ENCODE measurements at places on chromosomes 11 and 22.
A peak's percentile ranks its signal among the peaks of the same experiment; 100 is the strongest.

DNA sequence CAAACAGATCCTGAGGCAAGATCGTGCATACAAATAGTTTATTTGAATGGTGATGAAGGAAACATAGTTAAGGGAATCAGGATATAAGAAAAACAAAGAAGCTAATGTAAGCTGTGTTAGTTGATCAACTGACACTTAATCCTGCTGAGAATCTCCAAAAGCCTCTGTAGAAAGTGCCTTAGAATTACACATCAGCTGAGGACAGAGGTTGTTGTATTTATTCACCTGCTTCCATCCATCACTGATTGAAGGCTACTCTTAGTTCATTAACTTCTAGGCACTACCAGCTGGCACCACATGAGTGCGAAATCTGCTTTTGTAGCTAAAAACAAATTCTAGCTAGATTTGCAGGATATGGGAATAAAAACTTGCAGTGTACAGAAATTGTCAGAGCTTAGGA, 1082.0 kb upstream of the CNTN5 start:
- no peak for DNase-seq

DNA sequence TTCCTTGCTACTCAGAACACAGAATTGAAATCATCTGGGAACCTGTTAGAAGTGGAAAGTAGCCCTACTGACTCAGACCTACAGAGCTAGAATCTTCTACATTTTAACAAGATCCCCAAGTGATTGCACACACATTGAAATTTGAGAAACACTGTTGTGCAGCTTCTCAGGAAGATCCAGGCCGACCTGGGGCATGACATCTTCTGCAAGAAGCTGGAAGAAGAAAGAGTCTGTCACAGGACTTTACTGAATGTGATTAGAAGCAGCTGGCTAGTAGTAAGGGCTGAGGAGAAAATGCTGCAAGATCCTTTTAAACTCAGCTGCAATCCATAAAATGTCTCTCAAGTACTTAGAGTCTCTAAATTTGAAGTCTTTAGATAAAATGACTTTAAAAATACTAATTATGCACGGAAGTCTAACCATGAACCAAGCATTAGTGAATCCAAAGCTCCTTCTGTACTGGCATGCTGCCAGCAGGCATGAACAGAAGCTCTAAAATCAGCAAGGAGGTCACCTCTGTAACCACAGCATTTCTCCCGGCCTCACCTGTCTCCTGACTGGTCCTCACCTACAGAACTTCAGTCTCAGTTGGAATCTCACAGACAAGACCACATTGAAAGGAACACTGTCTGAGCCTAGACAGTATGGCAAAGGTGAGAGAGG, 85.0 kb downstream of the SERGEF start:
- no peak for DNase-seq

GRCh38 chr11:71988050-71988449, 10.7 kb upstream of the IL18BP start:
- DNase-seq = no peak

GRCh38 chr22:43253839-43254238, 66.9 kb upstream of the TTLL12 start:
- DNase-seq = no peak

DNA sequence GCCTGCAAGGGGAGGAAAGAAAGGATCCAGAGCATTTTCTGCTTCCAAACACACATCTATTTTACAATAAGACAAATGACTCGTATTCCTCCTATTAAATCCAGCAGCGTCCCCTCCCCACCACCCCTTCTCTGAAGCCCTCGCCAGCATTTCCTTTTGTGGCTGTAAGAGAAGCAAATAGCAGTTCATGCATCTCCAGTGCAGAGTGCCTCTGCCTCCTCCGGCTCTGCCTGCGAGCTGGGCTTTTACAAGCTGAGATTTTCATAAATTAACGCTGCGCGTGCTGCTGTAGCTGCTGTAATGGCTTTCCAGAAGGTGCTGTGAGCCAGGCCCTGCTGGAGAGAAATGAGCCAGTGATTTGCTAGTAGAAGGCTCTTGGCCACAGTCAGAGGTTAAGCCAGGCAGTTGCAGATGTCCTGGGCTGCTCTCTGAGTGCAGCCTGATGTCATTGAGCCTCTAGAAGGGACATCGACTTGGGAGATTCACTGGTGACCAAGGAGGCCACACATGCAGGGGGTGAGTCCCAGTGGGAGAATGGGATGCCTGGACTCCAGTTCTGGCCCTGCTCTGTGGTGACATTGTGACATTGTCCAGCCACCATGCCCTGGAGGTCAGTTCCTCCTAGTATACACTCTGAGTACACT, 134.5 kb upstream of the NAV2 start:
- no peak for DNase-seq

DNA sequence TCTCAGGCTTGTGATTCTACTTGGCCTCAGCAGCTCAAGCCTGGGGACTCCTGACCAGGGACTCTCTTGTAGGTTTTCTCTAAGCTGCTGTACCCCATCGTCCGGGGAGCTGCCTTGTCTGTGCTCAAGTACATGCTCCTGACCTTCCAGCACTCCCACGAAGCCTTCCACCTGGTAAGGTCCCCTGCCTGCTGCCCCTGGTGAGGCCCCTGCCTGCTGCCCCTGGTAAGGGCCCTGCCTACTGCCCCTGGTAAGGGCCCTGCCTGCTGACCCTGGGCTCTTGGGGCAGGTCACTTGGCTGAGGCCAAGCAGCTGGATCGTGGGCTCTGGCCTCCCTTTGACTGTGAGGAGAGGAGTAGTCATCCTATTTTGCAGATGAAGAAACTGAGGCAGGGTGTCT, 11.3 kb downstream of the USP35 start:
- no peak for DNase-seq

DNA sequence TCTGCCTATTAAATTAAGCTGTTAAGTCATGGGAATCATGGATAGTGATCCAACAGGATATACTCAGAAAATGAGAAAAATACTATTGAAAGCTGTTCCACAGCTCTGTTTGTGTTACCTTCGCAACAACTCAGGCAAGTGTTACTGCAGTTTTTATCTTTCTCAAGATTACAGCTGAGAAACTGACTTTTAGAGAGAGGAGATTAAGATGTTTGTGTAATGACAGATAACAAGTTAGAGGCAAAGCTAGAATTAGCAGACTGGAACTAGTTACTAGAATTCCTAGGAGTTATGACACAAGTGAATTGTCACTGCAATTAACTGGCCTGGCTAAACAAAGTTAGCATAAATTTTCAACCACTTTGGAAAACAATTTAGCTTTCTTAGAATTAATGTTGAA, 1.6 kb downstream of the SLN start:
- no peak for DNase-seq

DNA sequence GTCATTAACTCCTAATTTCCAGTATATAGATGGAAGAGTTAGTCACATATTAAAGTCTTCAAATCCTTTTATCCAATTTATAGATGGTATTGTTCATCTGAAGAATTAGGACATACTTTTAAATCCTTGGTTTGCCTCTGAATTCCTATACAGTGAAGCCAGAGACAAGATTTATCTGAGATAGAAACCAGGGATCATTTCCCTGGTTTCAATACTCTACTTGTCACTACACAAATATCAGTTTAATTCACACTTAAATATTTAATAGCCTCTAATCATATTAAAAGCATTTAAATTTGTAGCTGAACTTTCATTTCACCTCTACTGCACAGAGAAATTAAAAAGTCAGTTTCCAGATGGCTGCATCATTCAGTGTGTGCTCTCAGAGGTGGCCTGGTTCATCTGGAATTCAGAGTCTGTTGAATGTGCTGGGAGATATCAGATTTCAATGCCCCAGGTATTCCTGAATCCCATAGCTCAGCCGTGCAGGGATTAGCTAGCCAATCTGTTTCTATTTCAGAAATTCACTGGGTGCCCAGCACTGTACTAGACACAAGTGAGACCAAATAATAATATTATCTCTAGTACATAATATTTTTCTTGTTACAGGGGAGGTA, 344.3 kb downstream of the AASDHPPT start:
- DNase-seq = no peak

GRCh38 chr11:114291842-114292680, 4.1 kb upstream of the NNMT start:
- no peak for DNase-seq

GRCh38 chr22:45754822-45755221, 83.2 kb downstream of the ATXN10 start:
- DNase-seq = no peak

DNA sequence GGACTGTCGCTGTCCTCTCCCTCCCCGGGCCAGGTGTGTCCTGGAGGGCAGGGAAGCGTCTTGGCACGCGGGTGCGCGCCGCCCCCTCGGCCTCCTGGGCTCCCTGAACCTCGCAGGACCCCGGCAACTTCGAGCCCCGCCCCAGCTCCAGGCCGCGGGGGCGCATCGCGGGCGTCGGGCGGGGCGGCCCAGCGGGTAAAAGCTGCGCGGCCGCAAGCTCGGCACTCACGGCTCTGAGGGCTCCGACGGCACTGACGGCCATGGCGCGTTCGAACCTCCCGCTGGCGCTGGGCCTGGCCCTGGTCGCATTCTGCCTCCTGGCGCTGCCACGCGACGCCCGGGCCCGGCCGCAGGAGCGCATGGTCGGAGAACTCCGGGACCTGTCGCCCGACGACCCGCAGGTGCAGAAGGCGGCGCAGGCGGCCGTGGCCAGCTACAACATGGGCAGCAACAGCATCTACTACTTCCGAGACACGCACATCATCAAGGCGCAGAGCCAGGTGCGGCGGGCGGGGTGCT, at the start of gene CST6:
TSS of gene CST6 (plus strand) at position 224 of the 519 bp plus-strand sequence. CDS start at position 261, 37 bp downstream.
- DNase-seq = no peak

DNA sequence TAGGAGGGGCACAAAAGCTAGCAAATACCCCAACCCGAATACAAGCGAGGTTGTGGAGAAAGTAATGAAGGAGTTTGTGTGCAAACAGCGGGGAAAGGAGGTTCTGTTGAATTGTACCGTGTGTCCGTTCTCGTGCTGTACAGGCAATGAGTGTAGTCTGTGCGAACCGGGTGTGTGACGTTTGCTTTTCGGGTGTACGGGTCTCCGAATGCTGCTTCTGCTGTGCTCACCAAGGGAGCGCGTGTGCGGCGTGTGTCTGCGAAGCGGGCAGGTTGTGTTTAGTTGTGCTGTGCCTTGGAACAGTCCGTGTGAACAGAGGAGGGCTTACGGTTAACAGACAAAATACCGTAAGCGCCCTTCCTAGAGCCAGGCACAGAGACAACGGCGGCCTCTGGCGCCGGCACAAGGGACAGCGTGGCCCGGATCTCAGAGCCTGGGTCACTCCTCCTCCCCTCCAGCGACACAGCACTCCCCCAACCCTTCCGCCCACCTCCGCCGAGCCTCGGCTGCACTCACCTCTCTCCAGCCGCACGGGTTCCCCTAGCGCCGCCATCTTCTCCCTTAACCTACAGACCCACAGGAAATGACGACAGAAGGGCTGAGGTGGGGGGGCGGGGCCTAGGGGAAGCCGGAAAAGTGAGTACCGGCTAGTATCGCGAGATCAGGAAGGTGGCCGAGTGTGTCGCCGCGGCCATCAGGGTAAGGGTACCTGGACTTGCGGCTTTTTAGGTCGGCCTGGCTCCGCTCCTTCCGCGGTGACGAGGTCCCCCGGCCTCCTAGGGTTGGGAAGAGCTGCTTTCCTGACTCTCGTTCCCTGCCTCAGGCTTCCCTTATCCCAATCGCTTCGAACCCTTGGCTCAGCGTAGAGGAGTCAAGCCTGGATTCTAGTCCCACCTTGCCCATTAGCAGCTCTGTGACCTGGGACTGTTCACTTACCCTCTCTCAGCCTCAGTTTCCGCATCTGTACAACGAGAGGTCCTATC, at the start of gene LIN7C:
TSS of gene LIN7C (minus strand) at position 570 of the 983 bp plus-strand sequence. CDS start at position 553, 17 bp downstream.
- DNase-seq = peak; percentile 82

DNA sequence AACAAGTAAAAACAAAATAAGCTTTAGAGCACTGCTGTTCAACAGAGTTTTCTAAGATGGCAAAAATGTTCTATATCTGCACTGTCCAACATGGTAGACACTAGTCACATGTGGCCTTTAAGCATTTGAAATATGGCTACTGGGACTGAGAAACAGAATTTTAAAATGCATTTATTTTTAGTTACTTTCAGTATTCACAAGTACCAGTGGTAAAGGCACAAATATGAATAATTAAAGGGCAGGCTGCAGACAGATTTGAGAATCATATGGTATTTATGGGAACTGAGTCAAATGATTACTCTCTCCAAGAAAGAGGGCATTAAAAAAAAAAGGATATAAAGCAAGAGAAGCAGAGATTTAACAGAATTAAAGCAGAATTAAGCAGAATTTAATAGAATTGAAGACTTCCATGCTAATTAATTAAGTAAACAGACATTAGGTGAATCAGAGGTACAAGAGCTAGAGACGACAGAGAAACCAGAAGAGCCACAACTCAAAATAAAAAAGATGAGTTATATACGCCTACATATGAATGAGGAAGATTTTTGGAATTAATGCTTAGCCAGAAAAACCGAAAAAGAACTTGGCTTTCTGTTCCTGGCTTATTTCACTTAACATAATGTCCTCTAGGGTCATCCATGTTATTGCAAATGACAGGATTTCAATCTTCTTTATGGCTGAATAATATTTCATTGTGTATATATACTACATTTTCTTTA, 160.4 kb downstream of the ATG16L2 start:
- DNase-seq = no peak

DNA sequence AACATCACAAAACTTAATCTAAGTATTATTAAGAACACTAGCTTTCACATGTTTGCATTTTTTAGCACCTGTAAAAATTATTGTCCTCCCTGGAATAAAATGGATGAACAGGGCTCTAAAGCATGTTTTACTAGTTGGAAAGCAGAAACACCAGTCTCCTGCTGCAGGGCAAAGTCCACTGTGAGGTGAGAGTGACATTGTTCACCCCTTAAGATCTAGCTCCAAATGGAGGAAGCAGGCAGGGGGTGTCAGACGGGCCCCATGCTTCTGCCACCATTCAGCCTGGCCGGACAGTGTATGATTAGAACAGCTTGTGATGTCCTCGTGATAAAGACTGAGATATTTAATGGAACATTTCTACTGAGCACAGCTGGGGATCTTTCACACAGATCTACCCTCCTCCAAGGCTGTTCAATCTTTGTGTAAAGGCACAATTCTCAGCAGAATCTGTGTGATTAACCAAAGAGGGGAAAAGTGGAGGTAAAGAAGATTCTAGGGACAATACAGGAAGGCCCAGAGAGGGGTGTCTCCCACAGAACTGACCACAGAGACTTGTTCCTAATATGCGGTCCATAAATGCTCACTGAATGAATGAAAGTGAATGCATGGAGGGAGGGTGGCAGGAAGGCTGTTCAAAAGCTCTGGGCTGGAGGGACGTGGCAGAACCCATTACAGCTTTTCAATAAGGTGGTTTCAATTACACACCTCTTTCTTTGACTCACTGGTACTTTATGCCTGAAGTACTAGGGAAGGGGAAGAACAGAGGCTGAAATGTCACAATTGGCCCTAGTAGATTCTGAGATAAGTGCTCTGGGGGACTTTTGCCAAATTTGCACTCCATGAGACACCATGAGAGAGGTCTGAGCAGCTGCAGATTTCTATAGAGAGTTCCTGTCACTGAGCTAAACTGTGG, 239.1 kb upstream of the ARHGAP20 start:
- DNase-seq = no peak

- DNase-seq = no peak
Measured at GRCh38 chr11:100923555-100923954, 206.1 kb downstream of the PGR start.

Measured in mesothelial cell of epicardium (in vitro differentiated cells).